Stimulated activated CD4-positive, alpha-beta T cell treated with anti-CD3 and anti-CD28 coated beads, Interleukin-15, amount 100 ng/mL, for 1 hour (primary cell): ENCODE measurements at places on chromosomes 4 and X.

- no peak for DNase-seq
Measured at GRCh38 chr4:55706541-55706940, 70.4 kb upstream of the NMU start.

- DNase-seq: no peak
Measured at GRCh38 chrX:134374294-134374693, 85.7 kb upstream of the HPRT1 start.

DNA sequence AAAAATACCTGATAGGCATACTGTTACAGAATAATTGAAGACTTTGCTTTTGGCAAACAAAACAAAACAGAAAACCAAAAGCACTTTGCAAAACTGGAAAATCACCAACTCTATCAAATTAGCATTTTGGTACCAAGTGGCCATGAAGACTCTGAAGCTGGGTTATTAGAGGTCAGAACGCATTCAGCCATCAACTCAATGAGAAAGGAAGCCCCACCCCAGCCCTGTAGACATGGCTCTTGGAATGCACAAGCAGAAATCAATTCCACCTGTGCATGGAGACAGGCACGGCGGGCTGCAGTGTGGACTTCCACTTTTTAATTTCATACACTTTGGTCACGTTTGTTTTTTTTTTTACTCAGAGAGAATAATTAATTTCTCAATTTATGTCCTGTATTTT is 93.6 kb upstream of the DHX15 start:
- DNase-seq: no peak

- no peak for DNase-seq
Measured at GRCh38 chrX:106178826-106179225, 10.7 kb downstream of the PWWP3B start.

DNA sequence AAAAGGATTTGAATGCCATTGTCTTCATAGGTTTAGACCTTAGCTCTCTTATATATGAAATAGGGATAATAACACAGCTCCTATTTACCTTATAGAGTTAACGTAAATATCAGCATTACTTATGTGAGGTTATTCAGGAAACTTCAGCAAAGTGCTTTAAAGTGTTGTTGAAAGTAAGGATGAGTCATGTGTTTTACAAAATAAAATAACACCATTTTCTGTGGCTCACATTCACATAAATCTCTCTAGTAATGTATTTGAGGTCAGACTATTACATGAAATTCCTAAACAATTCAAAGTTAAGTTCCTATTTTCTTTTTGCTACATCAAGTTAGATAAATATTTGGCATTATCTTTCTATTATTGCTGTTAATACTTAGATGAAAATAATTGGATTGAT is 2.9 kb downstream of the GNRHR start:
- DNase-seq: no peak

GRCh38 chrX:103442536-103442901 is 66.2 kb downstream of the BEX3 start:
- DNase-seq: no peak

DNA sequence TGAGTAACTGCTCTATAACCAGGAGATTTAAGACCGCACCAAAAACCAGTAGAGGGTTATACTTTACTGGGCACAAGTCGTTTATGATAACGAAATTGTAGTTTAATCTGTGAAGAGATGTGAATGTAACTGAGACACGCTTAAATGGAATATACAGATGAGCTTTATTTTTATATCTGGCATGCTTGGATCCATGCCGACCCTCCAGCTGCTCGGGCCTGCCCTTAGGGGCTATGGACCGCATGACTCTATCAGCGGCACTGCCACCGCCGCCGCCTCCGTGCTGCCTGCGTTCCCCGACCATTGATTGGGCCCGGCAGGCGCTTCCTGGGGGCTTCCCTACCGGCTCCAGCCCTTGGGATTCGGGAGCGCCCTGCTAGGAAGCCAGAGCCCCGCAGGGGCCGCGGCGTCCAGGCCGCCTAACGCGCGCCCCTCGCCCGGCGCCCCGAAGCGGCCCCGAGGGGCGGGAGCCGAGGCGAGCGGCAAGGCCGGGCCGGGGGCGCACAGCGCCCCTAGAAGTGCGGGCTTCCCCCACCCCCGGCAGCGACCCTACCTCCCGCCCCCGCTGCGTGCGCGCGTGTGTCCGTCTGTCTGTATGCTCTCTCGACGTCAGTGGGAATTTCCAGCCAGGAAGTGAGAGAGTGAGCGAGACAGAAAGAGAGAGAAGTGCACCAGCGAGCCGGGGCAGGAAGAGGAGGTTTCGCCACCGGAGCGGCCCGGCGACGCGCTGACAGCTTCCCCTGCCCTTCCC is at the start of gene NFKB1:
Gene NFKB1, plus strand, starts transcription at position 664 of the 751 bp plus-strand sequence. CDS start 24,160 bp downstream, outside the sequence.
- DNase-seq: peak; percentile 70

DNA sequence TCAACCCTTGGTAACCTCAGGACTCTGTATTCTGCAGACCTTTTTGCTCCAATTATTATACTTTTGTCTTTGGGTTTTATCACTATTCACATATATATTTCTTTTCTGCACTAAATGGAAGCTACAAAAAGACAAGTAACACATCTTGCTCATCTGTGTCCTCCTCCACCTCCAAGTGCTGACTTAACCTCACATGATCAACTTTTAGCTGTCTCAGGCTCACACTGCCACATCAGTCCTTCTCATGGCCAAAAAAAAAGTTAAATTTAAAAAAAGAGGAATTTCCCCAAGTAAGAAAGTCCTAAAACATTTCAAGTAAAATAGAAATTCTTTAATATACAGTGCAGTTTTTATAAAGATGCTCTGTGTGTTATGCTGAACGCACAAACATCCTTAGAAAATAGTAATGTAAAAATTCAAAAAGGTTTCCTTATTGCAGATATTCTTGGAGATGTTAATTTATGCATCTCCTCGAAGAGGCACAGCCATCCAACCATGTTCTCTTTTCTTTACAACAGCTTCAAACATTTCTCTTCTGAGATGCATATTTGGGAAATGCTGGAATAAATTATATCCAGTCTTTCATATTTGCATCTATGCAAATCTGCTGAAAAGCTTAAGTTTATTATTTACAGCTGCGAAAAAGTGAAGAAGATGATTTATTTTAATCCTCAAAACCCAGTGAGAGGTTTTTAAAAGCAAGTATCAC is 37.6 kb downstream of the ARAP2 start:
- DNase-seq: no peak

GRCh38 chrX:21469071-21469470 is 94.9 kb downstream of the CNKSR2 start:
- no peak for DNase-seq

DNA sequence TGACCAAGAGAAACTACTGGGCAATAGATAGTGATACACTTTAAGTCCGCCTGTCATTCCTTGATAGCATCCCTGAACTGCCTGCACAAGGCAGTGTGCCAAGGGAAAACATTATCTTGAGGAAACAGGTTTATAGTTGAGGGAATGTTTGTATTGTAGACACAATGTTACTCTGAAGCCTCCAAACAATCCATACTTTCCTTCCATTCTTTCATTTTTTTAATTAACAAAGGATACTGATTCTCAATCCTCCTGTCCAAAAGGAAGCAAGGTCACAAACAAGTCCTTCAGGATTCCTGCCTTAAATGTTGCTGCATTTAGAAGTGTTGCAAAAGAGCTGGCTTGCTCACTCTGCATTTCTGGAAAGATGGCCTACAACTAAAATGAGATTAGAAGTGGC is 61.7 kb upstream of the PRSS48 start:
- DNase-seq: no peak

DNA sequence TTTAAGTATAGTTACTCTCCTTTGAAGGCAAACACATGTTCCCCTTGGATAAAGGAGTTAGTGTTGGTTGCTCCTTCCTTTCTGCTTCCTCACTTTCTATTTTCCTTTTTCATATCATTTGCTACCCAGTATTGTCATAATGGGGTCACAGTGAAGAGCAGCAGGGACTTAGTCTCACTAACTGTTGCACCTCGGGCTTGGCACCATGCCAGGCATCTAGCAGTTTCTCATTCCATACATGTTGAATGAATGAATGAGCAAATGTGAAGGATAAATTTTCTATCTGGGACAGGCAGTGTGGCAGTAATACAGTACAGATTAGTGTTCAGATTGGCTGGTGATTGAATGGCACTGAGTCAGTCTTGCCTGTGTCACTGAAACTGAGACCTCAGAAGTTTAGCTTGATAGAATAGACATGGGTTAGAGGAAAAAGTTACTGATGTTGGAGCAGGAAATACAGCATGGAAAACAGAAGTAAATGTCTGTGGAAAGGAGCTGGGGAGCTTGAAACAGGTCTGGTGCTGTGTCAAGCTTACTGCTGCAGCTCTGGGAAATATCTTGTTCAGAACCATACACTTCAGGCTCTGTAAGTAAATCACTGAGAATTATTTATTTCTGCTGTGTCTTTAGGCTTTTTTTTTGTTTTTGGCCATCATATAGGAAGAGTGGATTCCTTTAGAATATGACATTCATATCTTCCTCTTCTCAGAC is 55.8 kb upstream of the PITX2 start:
- no peak for DNase-seq

- no peak for DNase-seq
Measured at GRCh38 chrX:46913667-46914066, 1.4 kb downstream of the JADE3 start.

- DNase-seq: no peak
Measured at GRCh38 chrX:21741869-21742701, 15.8 kb downstream of the SMPX start.

DNA sequence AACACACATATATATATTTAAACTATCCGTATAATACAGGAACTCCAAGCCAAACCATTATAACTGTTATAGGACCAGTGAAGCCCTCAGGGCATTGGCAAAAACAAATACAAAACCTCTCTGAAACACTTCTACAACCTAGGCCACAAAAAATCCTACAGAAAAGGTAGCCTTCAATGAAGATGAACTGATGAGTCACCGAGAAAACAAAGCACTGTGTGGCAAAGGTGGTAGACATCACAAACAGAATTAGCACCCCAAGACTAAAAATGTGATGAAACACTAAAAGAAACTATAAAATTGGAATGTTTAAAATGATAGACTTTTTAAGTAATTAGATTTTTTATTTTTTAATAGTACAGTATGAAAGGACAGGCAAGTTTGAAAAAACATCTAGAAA is 5.5 kb upstream of the HSPA4L start:
- no peak for DNase-seq

DNA sequence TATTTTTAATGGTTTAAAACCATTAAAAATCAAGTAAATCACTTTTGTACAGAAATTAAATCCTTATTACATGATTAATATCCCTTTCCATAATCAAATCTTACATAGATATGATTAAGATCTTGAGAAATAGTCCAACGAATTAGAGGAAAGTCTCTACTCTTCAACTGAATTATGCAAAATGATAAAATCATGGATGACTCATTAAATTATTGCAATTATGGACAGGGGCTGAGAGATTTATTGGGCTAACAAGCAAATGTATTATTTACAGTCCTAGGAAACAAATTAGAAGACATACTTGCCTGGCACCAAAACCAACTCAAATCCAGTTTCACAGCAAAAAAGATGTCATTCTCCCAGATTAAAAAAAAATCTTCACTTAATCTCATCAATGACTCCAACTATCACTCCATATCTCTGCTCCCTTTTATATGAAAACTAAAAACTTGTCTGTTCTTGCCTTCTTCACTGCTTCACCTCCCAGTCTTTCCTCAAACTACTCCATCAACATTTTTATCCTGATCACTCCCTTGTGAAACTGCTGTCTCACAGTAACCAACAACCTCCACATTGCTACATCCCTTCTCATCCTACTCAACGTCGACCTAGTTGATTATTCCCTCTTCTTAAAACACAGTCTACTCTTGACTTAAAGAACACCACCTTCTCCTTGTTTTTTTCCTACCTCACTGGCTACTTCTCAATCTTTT is 18.4 kb upstream of the DDX60 start:
- no peak for DNase-seq

DNA sequence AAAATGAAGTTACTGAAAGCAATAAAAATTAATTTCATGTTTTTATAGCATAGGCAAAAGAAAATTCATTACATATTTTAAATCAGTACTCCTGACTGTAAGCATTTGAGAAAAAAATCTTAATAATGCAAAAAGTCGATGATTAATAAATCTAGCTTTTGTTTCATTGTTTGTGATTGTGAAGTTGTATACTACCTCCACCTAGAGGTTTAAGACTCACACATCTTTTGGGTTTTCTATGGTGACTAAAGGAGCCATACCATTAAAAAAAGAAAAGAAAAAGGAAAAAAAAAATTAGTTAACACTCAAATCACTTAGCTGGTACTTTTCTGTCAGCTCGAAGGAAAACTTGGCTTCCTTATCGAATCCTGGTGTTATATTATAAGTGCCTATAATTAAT is 2.0 kb downstream of the GABRA2 start:
- no peak for DNase-seq

DNA sequence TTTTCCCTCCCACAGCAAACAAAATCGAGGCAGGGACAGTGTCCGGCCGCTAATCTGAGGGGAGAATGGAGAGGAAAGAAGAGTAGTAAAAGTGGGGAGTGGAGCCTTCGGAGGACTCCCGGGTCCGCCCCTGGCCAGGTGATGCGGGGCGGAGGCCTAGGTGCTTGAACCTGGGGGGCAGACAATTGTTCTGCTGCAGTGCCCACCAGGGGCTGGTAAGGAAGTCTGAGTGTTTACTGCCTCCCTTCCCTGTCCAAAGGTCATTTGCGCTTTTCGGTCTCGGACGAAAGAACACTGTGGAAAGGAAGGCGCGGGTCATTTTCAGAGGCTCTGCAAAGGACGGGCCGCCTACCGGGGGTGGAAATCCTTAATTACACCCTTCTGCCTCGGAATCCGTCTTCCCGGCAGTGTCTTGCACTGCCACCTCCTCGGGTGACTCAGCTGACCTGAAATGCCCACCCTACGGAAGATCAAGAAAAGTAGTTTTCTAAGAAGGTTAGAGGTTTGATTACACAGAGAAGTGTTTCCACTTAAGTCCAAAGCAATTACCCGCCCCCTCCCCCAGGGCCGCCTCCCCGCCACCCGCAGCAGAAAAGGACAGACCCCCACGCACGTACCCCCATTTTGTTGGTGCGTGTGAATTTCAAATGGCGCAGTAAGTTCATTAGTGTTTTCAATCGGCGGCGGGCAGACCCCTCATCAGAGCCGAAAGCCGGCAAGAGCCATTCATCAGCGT is 99.9 kb upstream of the TENM3 start:
- no peak for DNase-seq
